ENCODE measurements at places on chromosomes 5 and 9.

DNA sequence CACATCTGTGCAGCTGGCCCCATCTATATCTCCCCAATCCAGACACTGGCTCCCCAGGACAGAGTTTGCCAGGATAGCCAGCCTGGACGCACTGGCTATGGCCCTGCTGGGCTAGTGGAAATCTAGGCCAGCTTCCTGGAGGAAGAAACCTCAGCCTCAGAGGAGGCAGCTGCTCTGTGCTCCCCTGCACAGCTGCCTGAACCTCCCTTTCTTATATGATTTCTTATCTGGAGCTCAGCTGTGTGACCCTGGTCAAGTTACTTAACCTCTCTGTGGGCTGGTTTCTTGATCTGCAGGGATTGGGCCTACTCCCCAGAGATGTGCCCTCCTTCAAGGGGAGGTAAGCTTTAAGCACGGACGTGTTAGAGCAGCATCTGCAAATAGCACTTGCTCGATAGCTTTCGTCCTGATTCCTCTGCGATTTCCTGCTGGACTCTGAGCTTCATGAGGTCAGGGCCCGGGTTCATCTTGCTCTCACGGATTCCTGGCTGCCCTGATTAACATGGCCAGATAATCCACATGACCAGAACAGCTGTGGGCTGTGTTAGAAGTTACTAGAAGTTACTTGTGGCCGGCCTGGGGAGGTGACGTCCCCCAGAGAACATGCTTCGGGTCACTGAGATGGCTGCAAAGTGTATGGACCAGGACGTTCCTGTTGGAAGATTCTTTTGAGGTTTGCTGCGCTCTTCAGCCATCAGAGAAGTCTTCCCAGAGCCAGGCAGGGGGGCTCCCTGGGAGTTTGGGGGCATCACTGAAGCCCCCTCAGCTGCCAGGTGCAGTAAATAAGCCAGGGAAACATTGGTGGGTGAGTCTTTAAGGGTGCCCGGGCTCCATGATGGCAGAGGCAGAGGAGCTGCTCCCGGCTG lies 14.5 kb downstream of the C9orf50 start:
- no peak for DNase-seq

GRCh38 chr9:126329476-126330275 lies 3.0 kb downstream of the MVB12B start:
- DNase-seq: no peak

DNA sequence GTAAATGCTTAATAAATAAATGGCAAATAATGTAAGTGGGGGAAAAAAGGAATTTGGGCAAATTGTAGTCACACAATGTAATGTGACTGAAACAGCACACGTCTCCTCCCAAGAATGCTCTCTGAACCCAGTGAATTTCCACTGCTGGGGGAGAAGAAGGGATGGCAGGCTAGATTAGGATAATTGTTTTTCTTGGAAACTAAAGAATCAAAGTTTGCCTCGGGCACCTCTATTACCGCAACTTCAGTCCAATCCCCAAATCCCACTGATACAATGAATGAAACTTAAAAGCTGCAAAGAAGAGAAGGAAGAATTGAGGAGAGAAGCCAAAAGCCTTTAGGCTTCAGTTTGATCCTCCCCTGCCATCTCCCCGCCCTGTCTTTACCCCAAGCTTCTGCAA lies 423.2 kb upstream of the PAPPA start:
- no peak for DNase-seq

DNA sequence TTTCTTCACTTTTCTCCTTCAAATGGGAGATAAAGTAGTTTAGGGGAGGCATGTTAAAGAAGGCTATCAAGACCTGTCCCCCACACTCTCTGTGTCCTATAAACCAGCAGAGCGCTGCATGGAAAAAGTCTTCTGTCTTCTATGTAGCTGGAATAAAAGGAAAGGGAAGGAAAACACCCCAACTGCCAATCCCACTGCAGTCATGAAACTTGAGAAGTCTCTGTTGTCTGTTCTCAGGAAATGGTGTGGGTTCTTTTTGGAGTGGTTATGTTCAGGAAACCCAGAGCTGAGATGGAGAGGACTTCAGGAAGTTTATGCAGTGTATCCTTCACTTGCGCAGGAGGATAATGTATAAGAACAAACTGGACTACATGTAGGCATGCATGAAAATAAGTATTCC lies 274.3 kb downstream of the GAS1 start:
- no peak for DNase-seq

GRCh38 chr5:60740322-60740721 lies 40.4 kb upstream of the DEPDC1B start:
- DNase-seq: no peak

DNA sequence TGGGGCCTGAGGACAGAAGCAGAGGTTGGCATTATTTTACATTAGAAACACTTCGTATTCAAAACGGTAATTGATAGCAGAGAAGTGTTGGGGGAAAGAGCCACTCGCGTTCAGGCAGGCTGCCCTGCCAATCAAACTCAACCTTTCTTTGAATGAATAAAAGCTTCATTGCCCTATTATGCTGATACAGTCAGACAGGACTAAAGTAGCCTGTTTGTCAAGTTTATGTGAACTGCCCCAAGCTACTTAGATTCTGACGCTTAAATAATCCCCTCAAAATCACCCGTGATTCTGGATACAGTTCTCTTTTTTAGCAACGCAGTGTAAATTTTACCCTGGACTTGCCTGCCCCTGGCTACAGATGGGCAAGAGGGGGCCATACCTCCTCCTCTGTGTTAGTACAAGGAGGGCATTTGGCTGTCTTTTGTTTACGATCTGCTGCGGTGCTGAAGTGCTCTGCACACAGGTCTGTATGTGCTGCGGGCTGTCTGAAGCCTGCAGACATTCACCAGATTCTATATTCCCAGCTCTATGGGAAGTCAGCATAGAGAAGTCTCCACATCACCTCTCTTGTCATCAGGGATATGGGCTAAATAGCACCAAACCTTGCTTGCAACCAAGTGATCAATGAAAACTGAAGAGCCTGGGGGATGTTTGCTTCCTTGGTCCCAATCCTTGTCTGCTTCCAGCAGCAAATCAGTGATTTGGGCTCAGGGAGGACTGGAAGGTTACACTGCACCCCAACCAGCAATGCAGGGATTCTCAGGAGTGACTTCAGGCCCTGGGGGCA lies 218.4 kb downstream of the EBF1 start:
- no peak for DNase-seq

DNA sequence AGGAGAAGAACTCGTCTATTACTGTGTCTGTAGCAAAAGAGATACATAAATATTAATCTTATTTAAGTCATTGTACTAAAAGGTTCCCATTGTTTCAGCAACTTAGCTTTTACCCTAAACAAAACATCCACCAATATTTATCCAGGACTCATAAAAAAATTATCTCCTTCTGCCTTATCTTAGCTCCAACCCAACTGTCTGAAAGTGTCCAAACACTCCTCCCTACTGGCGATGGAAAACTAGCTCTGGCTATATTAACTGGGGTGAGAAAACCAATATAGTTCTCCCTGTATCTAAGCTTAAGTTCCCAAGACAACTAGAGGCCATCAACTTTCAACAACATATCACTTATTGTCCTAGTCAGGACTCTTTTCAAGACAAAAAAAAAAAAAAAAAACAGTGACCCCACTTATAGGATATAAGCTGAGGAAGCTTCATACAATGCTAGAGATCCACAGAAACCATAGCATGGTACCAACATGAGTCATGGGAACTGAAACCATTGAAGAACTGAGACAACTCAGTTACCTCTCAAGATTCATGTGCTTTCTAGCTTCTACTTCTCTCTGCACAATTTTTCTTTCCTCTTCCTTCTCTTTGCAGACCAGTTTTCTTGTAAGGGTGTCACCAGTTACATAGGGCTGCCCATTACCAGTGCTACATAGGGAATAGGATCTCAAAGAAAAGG lies 150.7 kb upstream of the RASA1 start:
- DNase-seq: no peak

GRCh38 chr5:132459983-132460838 lies 30.4 kb downstream of the IRF1 start:
- no peak for DNase-seq

GRCh38 chr5:109394806-109395205 lies 15.0 kb downstream of the PJA2 start:
- DNase-seq: no peak

GRCh38 chr9:4691795-4692194 lies 12.4 kb downstream of the CDC37L1 start:
- no peak for DNase-seq

- DNase-seq: no peak
Observed at GRCh38 chr9:127167560-127168326, 45.3 kb upstream of the ANGPTL2 start.

DNA sequence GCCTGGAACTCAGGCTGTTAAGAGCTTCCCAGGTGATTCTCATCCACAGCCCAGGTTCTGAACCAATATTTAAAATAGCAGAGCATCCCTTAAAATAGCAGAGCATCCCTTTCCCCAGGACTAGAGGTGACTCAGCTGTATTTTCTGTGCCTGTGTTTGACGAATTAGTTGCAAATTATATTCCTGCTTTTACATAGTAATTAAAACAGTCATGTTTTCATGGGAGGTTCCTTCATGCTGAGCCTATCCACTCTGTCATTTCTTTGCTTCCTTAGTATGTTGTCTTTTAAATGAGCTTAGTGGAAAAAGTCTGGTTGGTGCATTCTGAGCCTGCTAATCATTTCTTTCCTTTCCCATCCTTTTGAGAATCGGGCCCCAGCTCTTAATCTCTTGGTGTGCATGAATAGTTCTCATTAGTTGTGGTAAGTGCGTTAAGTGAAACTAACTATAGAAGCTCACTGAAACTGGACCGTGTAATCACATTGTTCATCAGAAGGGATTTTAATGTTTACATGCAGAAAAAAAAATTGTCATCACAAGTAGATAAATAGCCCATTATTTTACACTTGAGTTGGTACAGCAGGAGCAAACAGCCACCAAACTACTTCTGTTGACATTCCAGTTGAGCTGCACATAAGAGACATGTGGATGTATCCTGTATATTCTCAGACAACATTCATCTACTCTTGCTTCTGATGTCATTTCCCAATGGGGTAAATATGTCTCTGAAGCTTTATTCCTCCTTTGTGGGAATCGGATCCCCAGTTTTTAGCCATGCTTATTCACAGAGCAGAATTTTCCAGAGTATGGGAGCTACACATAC lies 596.9 kb upstream of the WWC1 start:
- no peak for DNase-seq

GRCh38 chr5:7794311-7794710 lies 56.6 kb downstream of the CFAP90 start:
- DNase-seq: no peak

GRCh38 chr5:113660206-113660605 lies 146.7 kb downstream of the YTHDC2 start:
- DNase-seq: no peak

DNA sequence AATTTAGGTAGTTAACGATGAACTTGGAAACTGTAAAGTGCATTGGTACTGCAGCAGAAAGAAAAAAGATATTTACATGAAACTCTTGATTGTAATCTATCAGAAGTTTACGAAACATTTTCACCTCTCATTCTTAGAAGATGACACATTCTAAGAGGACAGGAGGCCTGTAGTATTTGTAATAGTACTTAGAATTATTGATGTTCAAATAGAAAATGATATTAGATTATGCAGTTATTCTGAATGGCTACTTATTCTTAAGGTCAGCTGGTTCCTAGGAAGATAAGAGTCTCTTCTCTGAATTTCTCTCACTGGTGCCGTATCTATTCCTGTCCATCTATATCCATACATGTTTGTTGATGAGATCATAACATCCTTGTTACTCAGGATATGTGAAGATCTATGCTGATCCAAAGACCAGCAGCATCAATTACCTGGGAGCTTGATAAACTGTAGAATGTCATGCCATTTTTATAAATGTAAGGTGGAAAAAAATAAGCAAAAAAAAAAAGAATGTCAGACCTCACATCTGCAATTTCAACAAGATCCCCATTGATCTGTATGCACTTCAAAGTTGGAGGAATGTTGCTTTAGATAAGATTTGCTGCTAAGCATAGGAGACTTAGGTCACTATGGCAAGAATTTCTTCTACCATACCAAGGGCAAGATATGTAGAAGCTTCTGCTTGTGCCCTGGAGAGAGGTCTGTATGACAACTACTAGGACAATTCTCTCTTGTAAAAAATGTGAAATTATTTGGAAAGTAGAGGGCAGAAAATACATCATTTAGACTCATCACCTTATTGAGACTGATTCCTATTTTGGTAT lies 42.4 kb upstream of the RICTOR start:
- DNase-seq: no peak

DNA sequence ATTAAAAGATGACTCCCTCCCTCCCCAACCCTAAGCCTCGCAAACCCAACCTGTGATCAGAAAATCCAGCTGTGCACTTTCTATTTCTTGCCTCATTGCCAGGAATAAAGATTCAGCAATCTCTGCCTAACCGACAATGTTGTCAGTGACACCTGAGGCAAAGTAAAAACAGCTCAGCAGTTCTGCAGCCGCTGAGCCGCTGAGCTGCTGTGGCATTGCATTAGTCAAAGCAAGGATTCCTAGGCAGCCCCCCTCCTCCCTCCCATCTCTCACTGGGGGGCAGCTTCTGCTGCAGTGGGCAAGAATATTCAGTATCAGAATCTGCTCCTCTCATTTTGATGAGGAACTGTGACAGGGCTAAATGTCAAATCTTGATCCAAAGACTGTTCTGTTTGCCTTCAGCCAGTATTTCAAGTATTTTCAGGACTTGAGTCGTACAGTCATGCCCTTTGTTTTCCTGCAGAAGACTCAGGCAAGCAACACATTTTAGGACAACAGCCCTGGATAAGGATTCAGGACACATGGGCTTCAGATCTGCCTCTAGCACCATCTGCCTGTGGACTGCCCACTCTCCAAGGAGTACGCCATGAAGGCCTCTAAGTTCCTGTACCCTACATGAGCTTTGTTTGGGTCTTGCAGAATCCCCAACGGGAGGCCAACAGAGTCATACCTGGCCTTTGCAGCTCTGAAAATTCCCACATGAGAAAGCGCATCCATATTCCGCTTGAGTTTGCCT lies 41.1 kb upstream of the DAP start:
- no peak for DNase-seq

DNA sequence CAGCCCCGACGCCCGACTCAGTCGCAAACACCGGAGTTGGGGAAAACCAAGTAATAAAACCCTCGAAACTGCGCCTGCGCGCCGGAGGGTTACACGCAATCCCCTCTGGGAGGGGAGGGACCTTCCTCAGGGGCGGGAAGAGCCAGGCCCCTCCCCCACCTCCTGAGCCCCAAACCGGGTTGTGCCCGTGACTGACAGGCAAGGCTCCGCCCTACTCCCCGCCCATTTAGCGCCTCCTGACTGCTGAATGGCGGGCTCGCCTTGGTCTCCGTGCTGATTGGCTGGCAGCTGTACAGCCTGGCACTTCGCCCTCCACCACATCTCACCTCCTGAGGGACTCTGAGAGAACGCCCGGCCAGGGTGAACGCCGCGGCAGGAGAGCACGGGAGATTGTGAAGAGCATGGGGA lies at the start of gene PRDM9:
TSS of gene PRDM9 (plus strand) at position 332 of the 408 bp plus-strand sequence. CDS start 1,425 bp downstream, outside the sequence.
- DNase-seq: no peak

GRCh38 chr9:111180811-111181210 lies 142.5 kb upstream of the LPAR1 start:
- DNase-seq: no peak

GRCh38 chr5:116613445-116613844 lies 38.8 kb upstream of the SEMA6A start:
- DNase-seq: no peak

GRCh38 chr5:28766565-28767158 lies 1728.3 kb upstream of the CDH9 start:
- DNase-seq: no peak

GRCh38 chr9:6759185-6759977 lies 1.6 kb downstream of the KDM4C start:
- no peak for DNase-seq

Measured in activated CD4-positive, CD25-positive, alpha-beta regulatory T cell (primary cell).